ENCODE measurements at places on chromosomes 6 and 20. TPM values are rescaled to one million over a fixed set of nuclear protein-coding genes. Genes with fewer than 3 reads are reported as not detected.

DNA sequence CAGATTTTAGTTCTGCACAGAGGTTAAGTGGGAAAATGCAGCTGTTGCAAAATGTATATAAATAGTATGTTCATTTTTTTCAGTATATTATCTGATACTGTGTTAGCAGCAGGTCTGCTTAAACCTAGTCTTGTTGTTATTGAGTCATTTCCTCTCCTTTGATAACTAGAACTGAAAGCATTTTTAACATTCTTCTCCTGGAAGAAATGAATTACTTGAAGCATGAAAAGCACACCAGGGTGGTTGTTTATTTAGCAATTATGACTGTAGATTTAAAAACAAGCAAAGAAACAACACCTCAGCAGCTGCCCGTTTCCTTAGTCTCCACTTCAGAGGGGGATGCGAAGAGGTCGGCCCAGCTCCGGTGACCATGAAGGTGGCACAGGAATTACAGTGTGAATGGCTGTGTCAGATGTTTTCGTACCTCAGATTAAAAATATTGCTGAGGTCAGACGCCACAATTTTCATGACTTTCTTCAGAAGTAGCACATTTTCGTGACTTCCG, 53.5 kb downstream of the GOPC start:
- peak overlapping the region; percentile 75 for H3K4me3 ChIP-seq
- H3K27me3 ChIP-seq, result no peaks in the 10 kb centered on the region
- DNase-seq, result no peak
- peak overlapping the region; percentile 68 for H3K27ac ChIP-seq
- no peaks in the 10 kb centered on the region for H3K36me3 ChIP-seq

RNF217 gene
- 3.7 TPM for total RNA-seq

GRCh38 chr6:162271922-162272321, 455.6 kb downstream of the PRKN start:
- DNase-seq, result no peak
- no peaks in the 10 kb centered on the region for H3K4me1 ChIP-seq
- no peaks in the 10 kb centered on the region for H3K27me3 ChIP-seq
- no peaks in the 10 kb centered on the region for H3K36me3 ChIP-seq

GRCh38 chr6:103750603-103751002, 1109.1 kb downstream of the HACE1 start:
- DNase-seq, result no peak
- no peaks in the 10 kb centered on the region for H3K36me3 ChIP-seq
- no peaks in the 10 kb centered on the region for H3K4me1 ChIP-seq
- H3K27me3 ChIP-seq, result no peaks in the 10 kb centered on the region
- no peak overlapping the region for H3K27ac ChIP-seq

DNA sequence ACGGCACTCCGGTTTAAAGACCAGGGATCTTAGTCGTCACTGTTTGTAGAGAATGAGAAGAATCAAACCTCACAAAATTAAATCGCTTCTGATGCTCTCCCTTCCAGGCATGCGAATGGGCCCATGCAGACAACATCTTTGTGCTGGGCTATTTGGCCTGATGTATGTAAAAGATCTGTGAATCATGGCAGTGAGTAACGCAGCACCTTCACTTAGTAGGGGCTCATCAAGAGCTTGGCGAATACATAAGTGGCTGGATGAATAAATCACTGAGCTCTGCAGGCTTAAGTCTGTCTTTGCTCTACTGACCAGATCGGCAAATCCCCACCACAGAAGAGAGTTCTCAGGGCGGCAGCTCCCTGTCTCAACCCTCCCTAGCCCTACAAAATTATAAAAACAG, 44.8 kb upstream of the AFDN start:
- no peaks in the 10 kb centered on the region for H3K27me3 ChIP-seq
- no peaks in the 10 kb centered on the region for H3K4me1 ChIP-seq
- no peak overlapping the region for H3K27ac ChIP-seq

SIRPA gene
- 0.60 TPM for total RNA-seq

DNA sequence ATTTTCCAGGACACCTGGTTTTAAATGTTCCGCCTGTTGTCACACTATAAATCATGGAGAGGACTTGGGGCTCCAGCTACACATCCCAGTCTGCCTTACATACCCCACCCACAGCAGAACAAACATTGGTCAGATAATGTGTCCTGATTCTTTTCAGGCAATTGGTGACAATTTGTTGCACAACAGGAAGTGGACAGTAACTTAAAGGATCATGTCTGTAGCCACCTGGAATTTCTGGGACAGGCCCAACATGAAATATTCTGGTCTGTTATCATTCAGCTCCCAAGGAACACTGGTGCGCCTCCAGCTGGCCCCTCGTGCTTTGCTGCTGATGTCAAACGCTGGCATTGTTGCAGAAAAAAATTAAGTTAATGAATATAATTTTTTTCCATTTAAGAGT, 117.2 kb downstream of the SOBP start:
- no peaks in the 10 kb centered on the region for H3K36me3 ChIP-seq
- H3K27ac ChIP-seq, result no peak overlapping the region
- H3K4me3 ChIP-seq, result no peak overlapping the region
- H3K4me1 ChIP-seq, result no peaks in the 10 kb centered on the region
- DNase-seq, result no peak
- H3K27me3 ChIP-seq, result no peaks in the 10 kb centered on the region

- no peaks in the 10 kb centered on the region for H3K27me3 ChIP-seq
- H3K4me1 ChIP-seq, result no peaks in the 10 kb centered on the region
- H3K36me3 ChIP-seq, result peaks cover 17% of the 10 kb centered on the region
- DNase-seq, result no peak
- H3K27ac ChIP-seq, result no peak overlapping the region
- no peak overlapping the region for H3K4me3 ChIP-seq
Measured at GRCh38 chr20:5789827-5790226, 39.6 kb downstream of the SHLD1 start.

DNA sequence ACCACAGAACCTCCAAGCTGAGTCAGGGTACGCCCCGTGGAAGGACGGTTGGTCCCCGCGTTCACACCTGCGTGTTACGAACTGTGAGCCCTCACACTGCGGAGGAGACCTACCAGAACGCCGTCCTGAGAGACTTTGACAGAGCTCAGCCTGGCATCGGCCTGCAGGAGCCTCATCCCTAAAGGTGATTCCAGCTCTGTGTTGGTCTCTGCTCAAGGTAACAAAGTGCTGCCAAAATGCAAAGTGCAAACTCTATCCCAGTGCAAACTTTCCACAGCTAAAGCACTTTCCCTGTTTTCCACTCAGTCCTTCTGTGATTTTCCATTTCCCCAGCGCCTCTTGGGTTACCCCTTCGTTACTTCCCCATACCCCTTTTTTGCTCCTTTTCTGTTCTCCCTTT, 8.6 kb upstream of the ZBTB46 start:
- H3K36me3 ChIP-seq, result no peaks in the 10 kb centered on the region
- H3K27ac ChIP-seq, result no peak overlapping the region
- H3K4me1 ChIP-seq, result peaks cover 12% of the 10 kb centered on the region

GRCh38 chr6:148173548-148173947, 169.1 kb upstream of the SASH1 start:
- DNase-seq, result no peak
- H3K4me3 ChIP-seq, result no peak overlapping the region
- no peak overlapping the region for H3K27ac ChIP-seq
- peaks cover 3% of the 10 kb centered on the region for H3K27me3 ChIP-seq
- H3K36me3 ChIP-seq, result no peaks in the 10 kb centered on the region

GRCh38 chr6:162706232-162706631, 21.3 kb downstream of the PRKN start:
- no peaks in the 10 kb centered on the region for H3K4me1 ChIP-seq
- no peak overlapping the region for H3K27ac ChIP-seq
- no peak overlapping the region for H3K4me3 ChIP-seq
- H3K27me3 ChIP-seq, result no peaks in the 10 kb centered on the region
- H3K36me3 ChIP-seq, result no peaks in the 10 kb centered on the region
- DNase-seq, result no peak

NFATC2 gene
- 33.2 TPM for total RNA-seq

DNA sequence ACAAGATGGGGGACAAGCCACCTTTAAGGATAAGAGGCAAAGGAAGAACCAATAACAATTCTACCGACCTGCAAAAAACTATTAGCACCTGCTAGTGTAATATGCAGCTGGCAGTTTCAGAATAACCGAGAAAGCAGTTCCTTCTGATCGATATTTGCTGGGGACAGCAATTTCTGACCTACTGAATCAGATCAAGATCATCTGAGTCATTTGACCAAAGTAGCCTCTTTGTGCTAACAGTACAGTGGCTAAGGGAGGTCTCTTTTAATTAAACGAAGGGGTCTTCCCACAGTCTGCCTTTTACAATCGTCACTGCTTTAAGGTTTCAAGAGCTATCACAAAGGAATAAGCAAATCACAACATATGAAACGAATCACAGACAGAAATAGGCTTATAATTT, 318.9 kb downstream of the BTBD9 start:
- no peak overlapping the region for H3K4me3 ChIP-seq
- H3K36me3 ChIP-seq, result peaks cover 3% of the 10 kb centered on the region
- H3K4me1 ChIP-seq, result no peaks in the 10 kb centered on the region
- no peak overlapping the region for H3K27ac ChIP-seq
- no peak for DNase-seq

DNA sequence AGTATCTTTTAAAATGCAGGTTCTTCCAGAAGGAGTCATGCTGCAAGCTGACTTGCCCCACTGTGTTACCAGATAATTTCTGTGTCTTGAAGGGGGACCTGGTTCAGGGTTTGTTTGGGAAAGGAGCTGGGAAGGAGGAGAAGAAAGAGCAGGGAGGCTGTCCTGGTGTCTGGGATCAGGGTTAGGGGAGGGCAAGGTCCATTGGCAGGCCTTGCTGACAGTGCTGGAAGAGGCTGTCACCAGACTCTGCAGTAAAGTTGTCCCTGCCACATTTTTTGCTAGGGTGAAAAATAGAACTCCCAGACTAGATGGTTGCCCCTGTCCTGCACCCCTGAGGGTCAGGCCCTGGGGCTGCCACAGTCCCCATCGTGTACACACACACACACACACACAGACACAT, 14.9 kb downstream of the GLP1R start:
- H3K27me3 ChIP-seq, result no peaks in the 10 kb centered on the region
- DNase-seq, result no peak
- H3K4me1 ChIP-seq, result no peaks in the 10 kb centered on the region
- no peak overlapping the region for H3K4me3 ChIP-seq

DNA sequence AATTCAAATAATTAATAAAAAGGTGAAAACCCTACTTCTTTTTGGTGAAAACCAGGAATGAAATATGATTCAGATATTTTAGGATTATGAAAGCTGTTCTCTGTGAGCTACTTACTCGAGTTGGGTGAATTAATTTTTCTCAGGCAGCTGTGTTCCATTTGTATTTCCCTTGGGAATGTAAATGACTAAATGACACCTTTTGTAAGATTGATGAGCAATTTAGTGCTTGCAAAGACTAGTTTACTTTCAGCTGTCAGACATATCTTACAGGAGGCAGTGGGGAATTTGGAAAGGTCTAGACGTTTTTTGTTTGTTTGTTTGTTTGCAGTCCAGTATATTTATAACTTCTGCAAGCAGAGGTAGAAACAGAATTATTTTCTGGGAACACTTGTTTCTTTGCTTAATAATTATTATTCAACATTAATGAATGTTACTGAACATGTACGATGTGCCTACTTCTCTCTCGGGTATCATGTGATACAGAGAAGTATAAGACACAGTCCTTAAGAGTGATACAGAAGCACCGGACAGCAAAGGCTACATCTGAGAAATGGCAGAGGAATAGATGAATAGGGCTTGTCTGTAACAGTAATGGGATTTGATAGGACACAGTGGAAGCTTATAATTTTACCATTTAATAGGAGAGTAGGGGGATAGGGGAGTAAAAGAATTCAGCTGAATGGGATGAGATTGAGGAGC, 91.3 kb downstream of the AKAP7 start:
- peaks cover 5% of the 10 kb centered on the region for H3K36me3 ChIP-seq
- peaks cover 3% of the 10 kb centered on the region for H3K4me1 ChIP-seq
- no peak overlapping the region for H3K4me3 ChIP-seq
- DNase-seq, result no peak

ANKRD66 gene
- not detected for total RNA-seq

DNA sequence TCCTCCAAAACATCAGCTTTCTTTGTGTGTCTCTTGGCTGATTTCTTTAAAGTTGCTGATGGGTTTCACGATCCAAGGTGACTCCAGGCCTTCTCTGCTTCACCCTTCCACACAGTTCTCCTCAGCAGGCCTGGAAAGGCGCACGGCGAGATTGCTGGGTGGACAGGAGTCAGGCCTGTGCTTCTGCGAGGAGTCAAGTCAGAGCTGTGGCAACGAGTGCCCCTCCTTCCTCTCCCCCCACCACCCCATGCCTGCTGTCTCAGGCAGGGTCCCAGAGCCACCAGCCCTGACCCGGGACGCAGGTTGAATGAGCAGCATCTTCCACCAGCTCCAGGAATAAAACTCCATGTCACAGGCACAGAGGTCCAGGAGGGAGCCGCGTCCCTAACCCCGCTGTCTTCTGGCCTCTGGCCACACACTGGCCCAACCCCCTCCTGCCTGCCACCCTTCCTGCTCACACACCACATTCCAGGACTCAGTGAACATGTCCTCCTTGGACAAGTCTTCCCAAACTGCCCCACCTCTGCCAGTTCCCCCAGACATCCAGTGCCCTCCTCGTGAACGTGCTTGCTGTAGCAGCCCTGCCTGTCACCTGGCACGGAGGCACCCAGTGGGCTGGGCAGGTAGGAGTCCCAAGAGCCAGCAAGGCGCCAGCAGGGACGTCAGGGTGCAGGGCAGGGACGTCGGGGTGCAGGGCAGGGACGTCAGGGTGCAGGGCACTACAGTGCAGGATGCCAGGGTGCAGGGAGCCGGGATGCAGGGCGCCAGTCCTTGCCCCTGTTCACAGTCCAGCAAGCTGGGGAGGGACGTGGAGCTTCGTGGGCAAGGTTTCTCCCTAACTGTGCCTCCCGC, 7.2 kb upstream of the NTSR1 start:
- H3K27ac ChIP-seq, result no peak overlapping the region
- no peak for DNase-seq
- no peak overlapping the region for H3K4me3 ChIP-seq
- H3K36me3 ChIP-seq, result no peaks in the 10 kb centered on the region
- no peaks in the 10 kb centered on the region for H3K27me3 ChIP-seq
- peaks cover 16% of the 10 kb centered on the region for H3K4me1 ChIP-seq

GRCh38 chr6:109510358-109510757, 27.3 kb upstream of the ZBTB24 start:
- H3K27ac ChIP-seq, result no peak overlapping the region
- H3K27me3 ChIP-seq, result no peaks in the 10 kb centered on the region
- H3K4me1 ChIP-seq, result peaks cover 3% of the 10 kb centered on the region
- no peak for DNase-seq
- no peaks in the 10 kb centered on the region for H3K36me3 ChIP-seq

- H3K27ac ChIP-seq, result no peak overlapping the region
- H3K36me3 ChIP-seq, result no peaks in the 10 kb centered on the region
- H3K4me3 ChIP-seq, result no peak overlapping the region
- H3K27me3 ChIP-seq, result no peaks in the 10 kb centered on the region
- H3K4me1 ChIP-seq, result no peaks in the 10 kb centered on the region
Measured at GRCh38 chr20:12152996-12153395, 235.3 kb downstream of the BTBD3 start.

CCN6 gene
- not detected for total RNA-seq

MLN gene
- total RNA-seq, result not detected

- no peak overlapping the region for H3K4me3 ChIP-seq
- H3K27ac ChIP-seq, result no peak overlapping the region
- no peaks in the 10 kb centered on the region for H3K36me3 ChIP-seq
- H3K27me3 ChIP-seq, result no peaks in the 10 kb centered on the region
Measured at GRCh38 chr6:29886701-29887100, 55.6 kb upstream of the HLA-A start.

GRCh38 chr20:25021336-25021735, 28.8 kb upstream of the APMAP start:
- H3K36me3 ChIP-seq, result peaks cover 63% of the 10 kb centered on the region
- no peaks in the 10 kb centered on the region for H3K27me3 ChIP-seq
- DNase-seq, result no peak
- H3K4me3 ChIP-seq, result no peak overlapping the region
- no peak overlapping the region for H3K27ac ChIP-seq
